ENCODE measurements at places on chromosomes 1 and 21.

- no peak for DNase-seq
Measured at GRCh38 chr1:150102986-150103385, 35.4 kb downstream of the VPS45 start.

GRCh38 chr1:118788463-118788862 lies 199.7 kb downstream of the TBX15 start:
- DNase-seq = no peak

DNA sequence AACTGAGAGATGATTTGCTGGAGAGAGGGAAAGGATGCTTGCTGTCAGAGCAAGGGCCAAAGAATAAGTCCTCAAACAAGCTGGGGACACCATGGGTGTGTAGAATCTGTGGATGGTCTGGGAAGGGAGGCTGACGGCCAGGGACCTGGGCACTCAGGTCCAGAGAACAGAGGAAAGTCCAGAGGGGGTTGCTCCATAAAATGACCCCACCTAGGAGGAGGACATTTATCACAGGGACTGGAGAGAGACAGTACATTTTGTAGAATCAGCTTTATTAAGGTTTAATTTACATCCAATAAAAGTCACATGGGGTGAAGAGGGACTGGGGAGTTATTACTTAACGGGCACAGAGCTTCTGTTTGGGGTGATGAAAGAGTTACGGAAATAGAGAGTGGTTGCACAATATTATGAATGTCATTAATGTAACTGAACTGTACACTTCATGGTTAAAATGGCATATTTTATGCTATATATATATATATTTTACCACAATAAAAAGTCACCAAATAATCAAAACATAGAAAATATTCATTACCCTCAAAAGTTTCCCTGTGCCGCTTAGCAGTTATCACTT lies 73.0 kb upstream of the ABCD3 start:
- no peak for DNase-seq

DNA sequence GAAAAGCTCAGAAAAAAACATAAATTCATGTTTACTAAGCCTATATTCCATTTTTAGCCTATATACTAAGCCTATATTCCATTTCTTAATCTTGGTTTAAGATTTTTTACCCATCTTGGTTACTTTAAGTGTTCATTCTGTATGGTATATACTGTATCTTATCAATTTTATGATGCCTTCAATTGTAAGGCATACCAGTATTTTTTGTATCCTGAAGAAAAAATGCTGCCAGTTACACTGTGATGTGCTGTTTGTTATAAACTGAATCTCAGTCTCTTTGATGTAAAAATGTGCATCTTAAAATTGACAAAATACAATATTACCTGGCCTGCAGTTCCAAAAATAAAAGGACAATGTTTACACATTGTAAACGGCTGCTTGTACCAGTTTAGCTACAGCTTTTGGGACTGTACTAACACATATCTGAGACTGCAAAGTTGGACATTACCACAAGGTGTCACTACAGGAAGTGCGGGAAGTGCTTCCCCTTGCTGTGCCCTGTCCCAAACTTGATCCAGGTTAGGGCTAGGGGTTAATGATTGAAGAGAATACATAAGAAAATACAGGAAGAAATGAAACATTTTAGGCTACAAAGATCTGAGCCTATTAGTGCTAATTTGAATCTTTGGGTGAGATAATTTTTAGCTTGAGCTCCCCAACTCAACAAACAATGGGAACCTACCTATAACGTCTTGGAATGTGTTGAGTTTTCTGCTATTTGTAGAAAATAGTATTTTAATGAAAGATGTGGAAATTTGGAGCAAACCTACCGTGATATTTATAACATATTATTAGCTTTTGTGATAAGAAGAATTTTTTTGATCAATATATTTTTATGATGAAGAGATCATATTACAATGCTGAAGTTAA lies 108.9 kb downstream of the LBR start:
- DNase-seq = no peak

DNA sequence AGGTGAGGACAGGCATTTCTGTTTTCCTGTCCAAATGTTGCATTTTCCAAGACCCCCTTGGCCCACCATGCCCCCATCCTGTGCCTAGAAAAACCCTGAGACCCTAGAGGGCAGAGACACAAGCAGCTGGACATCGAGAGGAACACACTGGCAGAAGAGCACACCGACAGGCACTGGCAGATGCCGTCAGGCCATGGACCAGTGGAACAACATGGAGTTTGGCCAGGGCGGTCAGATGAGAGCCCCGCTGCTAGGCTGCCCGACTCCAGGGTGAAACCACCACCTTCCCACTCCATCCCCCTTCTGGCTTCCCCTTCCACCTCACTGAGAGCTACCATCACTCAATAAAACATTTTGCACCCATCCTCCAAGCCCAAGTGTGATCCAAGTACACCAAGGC lies 438.4 kb downstream of the SIPA1L2 start:
- no peak for DNase-seq

DNA sequence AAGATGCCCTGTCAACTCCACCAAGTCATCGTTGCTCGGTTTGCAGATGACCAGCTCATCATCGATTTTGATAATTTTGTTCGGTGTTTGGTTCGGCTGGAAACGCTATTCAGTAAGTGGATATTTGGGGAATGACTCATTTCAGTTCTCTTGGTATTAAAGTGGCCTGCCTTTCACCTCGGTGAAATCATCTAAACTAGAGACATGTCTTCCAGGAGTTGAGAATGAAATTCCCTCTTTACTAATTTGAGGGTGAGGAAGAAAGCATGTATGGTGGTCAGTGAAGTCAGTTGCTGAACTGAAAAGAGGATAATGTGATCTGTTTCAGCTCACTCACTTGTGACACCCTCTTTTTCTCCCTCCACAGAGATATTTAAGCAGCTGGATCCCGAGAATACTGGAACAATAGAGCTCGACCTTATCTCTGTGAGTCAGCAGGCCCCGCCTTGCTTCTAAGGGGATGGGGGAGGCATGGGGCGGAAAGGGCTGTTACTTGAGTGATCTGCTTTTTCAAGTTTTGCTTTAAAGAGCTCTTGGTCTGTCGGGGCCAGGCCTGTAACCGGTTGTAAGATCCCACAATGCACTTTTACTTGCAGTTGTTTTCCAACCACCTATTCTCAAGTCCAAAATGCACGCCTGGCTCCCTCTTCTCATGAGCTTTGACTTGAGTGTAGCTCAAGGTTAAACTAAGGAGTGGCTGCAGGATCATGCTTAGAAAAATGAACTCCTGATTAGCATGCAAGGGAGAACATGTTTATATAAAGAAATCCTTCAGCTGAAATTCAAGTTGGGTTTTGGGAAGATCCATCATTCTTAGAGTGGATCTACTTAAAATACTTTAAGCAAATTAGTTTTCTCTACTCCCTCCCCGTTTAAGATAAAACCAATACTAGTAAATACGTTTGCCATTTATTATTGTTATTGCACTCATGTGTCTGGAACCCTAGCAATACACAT lies 59.8 kb downstream of the CAPN2 start:
- DNase-seq = no peak

- DNase-seq = no peak
Measured at GRCh38 chr21:40471103-40471502, 375.9 kb downstream of the DSCAM start.

- no peak for DNase-seq
Measured at GRCh38 chr1:86245566-86246190, 89.1 kb upstream of the COL24A1 start.

- DNase-seq = no peak
Measured at GRCh38 chr1:201103666-201104065, 8.6 kb downstream of the CACNA1S start.

DNA sequence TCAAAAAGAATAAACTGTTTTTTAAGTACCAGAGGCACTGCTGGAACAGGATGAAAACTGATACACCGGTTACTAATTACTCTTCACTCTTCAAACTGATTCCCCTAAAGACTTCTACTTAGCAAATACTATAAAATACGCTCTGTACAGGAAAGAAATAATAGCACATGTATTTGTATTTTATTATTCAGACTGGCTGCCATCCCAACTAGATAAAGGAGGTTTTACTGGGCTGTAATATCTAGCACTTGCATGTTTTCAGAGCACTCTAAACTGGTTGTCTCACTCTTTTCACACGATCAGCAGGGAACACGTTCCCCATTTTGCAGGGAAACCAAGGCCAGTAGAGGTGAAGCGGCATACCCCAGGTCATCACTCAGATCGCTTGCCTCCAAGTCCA lies 9.2 kb downstream of the SMIM12 start:
- no peak for DNase-seq

- no peak for DNase-seq
Measured at GRCh38 chr1:171654201-171654941, 1.9 kb upstream of the MYOC start.

DNA sequence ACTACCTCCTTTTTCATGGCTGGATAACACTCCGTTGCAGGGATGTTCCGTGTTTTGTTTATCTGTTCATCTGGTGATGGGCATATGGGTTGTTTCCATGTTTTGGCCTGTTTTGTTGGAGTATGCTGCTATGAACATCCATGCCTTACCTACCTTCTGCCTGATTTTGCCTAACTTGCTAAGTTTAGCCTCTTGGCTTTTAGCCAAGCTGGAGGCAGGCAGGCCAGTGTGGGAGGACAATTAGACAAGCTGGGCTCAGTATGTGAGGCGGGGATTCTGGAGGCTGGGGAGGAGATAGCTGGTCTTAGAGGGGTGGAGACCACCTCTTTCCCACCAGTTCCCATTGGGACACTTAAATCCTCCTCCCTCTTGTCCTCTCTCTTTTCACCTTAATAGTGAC lies 98.4 kb upstream of the WNT4 start:
- no peak for DNase-seq

DNA sequence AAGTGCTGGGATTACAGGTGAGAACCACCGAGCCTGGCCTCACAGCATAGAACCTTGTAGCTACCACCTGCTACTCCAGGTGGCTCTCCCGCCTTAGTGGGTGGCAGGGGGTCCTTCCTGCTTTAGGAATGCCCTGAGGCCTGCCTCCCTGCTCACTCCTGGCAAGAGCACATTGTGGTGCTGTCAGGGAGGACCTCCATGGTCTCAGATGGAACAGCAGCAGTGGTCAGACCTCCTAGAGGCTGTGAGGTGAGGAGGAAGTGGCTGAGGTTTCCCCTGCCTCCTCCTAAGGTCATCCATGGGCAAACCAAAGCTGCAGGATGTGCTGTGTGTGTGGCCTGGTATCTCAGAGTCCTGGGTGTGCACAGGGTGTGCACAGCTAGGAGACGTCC lies 6.7 kb downstream of the SOX13 start:
- DNase-seq = no peak

DNA sequence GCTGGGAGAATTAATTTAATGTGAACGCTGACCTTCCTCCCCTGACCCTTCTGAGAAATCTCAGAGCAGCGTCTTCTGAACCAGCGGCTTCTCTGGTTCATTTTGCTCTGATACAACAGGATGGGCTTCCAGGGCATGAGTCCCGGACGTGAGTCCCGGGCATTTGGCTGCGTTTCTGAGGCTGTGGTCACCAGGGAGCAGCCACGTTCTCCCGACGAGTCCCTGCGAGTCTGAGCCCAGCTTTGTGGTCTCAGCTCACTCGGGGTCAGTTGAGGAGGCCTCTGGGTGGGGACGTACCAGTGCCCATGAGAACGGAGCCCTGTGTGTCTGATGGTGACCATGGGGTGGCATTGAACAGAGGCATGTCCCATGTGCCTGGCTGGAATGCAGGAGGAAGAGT lies 17.7 kb upstream of the OBSCN start:
- no peak for DNase-seq

- no peak for DNase-seq
Measured at GRCh38 chr1:6660415-6661049, 35.9 kb downstream of the THAP3 start.

- DNase-seq = no peak
Measured at GRCh38 chr1:78052685-78053405, 7.1 kb downstream of the GIPC2 start.

- no peak for DNase-seq
Measured at GRCh38 chr1:19835578-19835977, 20.5 kb upstream of the RNF186 start.

- no peak for DNase-seq
Measured at GRCh38 chr21:39681845-39682244, 63.1 kb upstream of the IGSF5 start.

Data from stimulated activated CD8-positive, alpha-beta memory T cell treated with anti-CD3 and anti-CD28 coated beads, Interleukin-2, amount 100 ng/mL, for 1 hour (primary cell).